ENCODE measurements at places on chromosomes 1 and 21.

GRCh38 chr21:44579833-44580144 is 615 bp downstream of the KRTAP10-5 start:
- no peak for DNase-seq

DNA sequence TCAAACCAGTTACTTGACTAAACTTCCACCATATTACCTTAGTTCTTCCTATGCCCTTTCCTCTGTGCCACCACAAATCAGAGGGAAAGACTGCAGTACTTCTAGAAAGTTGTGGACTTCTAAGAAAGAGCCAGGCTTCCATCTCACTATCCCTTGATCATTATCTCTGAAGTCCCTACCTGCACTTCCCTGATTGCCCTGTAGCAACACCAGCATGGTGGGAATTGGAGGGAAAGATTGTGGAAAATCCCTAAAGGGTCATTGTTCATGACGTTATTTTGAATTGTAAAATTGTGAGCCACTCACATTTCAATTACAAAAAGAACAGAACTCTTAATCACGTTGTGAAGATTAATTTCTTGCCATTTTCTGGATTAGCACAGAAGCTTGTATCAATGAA is 23.4 kb upstream of the KIAA1614 start:
- no peak for DNase-seq

DNA sequence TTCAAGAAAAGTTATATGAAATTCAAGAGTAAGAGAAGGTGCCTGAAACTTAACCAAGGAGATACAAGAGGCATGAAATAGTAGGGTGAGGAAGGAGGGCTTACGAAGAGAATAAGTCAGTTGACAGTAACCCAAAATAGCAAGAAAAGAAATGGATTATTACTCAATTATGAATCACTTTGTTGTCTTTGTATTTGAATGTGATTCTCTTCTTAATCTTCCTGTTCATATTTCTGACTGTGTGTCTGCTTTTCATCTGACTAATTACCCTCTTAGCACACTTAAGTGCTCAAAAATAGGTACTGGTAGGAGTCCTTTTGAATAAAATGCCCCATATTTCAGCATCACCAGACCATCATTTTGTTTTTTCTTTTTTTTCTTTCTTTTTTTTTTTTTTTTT is 39.4 kb downstream of the GLMN start:
- DNase-seq: no peak

DNA sequence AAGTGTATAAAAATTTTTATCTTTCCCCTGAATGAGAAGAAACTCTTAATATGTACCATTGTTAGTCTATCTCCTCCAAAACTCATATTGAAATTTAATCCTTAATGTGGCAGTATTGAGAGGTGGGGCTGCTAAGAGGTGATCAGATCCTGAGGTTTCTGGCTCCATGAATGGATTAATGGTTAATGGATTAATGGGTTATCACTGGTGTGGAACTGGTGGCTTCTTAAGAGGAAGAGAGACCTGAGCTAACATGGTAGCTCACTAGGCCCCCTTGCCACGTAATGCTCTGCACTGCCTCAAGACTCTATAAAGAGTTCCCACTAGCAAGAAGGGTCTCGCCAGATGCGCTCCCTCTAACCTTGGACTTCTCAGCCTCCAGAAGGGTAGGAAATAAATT is 70.6 kb upstream of the ZBTB18 start:
- DNase-seq: no peak

- no peak for DNase-seq
Observed at GRCh38 chr1:153683854-153684253, 5.4 kb downstream of the NPR1 start.

DNA sequence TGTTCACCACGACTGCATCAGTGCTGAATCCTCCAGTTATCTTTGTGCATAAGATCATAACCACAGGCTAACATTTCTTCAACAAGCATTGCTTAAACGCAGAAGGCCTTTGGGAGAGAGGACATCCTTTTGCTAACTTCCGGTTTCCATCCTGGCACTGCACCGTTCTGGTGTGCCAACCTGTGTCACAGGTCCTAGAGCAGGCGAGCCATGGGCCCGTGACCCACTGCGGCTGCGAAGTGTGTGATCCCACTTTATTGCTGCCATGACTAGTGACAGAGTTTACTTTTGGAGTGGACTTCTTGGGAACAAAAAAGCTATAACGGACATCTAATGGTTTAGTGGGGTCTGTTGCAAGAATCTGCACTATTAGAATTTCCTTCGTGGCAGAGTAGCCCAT is 42.9 kb downstream of the ADAMTS5 start:
- no peak for DNase-seq

DNA sequence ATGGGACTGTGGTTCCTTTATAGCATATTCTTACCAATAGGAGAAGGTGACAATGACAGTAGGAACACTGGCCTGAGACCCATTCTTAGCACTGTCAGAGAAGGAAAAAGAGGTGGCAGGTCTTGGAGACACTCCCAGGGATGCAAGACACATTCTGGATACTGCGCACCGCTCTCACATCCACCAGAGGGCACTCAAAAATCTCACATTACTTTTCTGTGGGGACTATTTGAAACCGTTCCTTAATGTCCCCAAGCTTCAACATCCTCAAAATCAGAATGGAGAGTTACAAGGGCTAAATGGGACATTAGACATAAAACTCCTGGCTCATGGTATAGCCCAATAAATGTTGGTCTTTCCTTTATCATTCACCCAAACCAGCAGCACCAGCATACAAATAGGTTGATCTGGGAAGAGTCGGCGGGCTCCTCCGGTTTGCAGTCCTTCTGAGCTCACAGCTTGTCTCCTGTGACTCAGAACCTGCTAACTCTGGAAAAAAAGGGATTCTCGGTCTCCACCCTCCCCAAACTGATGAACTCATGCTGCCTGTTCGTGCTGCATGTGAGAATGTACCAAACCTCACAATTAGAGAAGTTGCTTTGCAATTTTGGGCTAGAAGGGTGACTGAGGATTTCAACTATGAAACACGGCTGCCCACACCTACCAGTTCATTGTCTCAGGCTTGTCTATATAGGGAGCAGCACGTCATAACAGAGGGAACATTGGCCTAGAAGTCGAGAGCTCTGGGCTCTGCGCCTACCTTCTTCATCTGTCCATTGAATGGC is 40.2 kb downstream of the IL12RB2 start:
- peak; percentile 22 for DNase-seq

GRCh38 chr1:93554883-93555872 is 107.3 kb downstream of the FNBP1L start:
- no peak for DNase-seq

DNA sequence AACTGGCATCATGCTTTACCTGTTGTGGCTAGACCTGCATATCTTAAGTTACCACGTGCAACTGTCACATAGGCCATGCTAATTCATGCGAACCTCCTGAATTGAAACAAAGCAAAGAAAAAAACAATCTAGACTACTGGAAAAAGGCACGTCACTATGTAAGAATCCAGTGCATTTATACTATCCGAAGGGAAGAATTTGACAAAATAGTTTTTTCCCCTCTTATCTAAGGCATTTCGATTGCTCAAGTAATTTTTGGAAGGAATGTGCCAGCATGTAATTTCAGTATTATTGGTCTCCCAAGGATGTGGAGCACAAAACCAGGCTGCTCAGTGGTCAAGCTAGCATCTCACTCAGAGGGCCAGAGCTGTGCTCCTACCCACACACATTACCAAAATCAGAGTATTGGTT is 31.5 kb upstream of the C1orf198 start:
- no peak for DNase-seq

DNA sequence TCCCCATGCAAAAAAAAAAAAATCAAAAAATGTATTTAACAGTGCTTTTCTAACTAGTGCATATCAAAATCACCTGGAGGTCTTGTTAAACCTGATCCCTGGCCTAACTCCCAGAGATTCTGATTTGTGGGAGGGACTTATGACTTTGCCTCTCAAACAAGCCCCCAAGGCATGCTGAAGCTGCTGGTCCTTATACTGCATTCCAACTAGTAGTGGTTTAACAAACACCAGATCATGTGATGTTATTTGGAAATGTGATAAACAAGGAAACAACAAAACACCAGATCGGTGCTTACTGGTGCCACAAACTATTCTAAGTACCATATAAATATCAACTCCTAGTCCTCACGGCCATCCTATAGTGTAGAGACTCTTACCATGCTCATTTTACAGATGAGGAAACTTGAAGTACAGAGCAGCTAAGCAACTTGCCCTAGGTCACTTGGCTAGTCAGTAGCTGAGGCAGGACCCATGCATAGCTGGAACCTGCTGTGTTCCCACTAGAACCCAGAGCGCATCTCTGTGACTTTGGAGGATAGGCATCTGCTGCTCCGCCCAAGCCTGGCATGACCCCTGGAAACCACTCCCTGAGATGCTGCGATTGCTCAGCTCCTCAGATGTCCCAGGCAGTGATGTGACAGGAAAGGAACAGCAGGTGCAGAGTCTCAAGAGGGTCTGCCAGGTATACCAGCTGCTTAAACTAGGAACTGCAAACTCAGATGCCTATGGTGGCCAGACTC is 38.1 kb downstream of the SOX13 start:
- DNase-seq: peak; percentile 50

DNA sequence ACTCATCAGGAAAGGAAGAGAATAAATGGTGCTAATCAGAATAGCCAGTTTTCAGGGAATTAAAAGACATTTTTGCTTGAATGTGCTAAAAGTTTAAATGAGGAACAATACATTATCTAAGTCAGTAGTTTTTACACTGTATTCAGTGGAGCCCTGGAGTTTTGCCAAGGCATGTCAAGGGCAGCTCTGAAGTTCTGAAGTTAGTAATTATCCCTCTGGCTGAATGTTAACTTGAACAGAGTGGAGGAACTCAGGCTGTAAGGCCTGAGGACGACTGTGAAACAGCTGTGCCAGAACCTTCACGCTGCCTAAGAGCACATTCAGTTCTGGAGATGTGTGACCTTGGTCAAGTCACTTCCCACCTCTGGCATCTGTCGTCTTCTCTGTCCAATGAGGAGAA is 68.1 kb downstream of the EDEM3 start:
- no peak for DNase-seq

GRCh38 chr1:235229868-235230267 is 68.8 kb upstream of the RBM34 start:
- no peak for DNase-seq

- no peak for DNase-seq
Observed at GRCh38 chr1:223140611-223141405, 2.2 kb downstream of the TLR5 start.

- DNase-seq: no peak
Observed at GRCh38 chr1:30660241-30660640, 63.1 kb downstream of the MATN1 start.

GRCh38 chr1:106276871-106277270 is 779.6 kb upstream of the PRMT6 start:
- DNase-seq: no peak

DNA sequence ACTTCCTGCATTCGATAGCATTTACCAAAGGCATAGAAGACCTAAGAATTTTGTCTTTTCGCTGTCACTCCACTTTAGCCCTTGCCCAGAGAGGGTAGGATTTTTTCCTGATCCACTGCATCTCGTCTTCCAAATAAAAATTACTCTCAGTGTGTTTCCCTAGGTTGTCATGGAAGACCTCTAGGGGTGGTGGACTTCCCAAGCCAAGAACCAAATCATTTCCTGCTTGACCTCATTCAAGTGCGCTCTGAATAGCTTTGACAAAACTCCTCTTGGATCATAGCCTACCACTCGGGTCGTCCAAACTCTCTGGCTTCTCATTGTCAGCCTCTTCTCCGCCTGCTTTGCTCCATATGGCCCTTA is 431 bp upstream of the C1orf52 start:
- no peak for DNase-seq

DNA sequence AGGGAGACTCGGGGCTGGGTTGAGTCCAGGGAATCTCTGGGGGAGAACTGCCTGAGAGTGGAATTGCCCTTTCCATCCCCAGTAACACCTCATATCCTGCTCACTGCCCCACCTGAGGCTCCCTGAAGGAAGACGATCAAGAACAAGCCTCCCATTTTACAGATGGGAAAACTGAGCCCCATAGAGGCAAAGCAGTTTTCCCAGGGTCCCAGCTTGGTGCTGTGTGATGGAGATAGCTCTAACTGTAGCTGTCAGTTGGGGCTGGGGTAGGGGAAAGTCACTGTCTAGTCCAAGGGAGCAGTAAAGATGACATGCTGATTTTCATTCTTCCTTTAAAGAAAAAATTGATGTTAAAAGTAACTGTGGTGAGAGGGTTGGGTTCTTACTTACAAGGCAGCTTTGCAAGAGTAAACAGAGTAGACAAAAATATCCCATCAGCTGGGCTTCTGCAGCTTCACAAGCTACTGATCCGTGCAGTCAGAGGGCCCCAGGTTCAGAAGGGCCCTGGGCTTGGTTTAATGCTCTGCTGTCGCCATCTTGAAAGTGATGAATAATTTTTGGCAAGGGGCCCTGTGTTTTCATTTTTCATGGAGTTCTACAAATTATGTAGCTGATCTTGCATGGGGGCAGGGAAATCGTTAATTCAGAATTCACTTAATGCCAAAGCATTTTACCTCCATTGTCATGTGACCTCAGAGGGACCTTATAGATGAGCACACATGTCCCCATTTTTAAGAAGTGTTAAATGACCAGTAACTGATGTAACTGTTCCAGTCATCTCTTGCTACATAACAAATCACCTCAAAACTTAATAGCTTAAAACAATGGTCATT is 17.6 kb upstream of the TNFRSF1B start:
- no peak for DNase-seq

- no peak for DNase-seq
Observed at GRCh38 chr1:175771289-175771688, 27.9 kb upstream of the TNR start.

GRCh38 chr21:42617486-42617885 is 35.9 kb upstream of the PDE9A start:
- no peak for DNase-seq

- no peak for DNase-seq
Observed at GRCh38 chr1:232600424-232601258, 29.3 kb downstream of the SIPA1L2 start.

- no peak for DNase-seq
Observed at GRCh38 chr21:42121794-42122193, 50.7 kb downstream of the UMODL1 start.

DNA sequence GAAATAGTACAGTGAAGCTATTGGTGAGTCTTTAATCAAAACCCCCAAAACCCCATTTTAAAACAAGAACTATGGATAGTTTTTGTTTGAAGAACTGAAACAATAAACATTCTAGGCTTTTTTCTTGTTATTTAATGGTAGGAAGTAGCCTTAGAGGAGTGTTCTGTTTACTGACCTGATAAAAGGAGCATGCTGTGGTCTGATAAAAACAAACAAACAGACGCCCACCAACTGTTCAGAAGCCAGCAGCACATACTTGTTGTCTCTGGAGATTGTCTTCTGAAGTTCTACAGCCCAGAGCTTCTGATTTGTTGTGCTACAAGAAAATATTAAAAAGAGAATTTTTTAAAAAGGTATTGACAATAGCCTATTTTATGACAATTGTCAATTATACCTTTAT is 54.1 kb upstream of the CFAP298 start:
- no peak for DNase-seq

- peak; percentile 5 for DNase-seq
Observed at GRCh38 chr1:8560611-8561544, 243.0 kb downstream of the SLC45A1 start.
